ENCODE measurements at places on chromosomes 4 and X. TPM values are rescaled to one million over a fixed set of nuclear protein-coding genes. Genes with fewer than 3 reads are reported as not detected.
A peak's percentile ranks its signal among the peaks of the same experiment; 100 is the strongest.

GRCh38 chr4:121717680-121718237 lies 21.0 kb upstream of the ANXA5 start:
- DNase-seq = no peak

GRCh38 chrX:101009090-101009489 lies 39.6 kb downstream of the ARL13A start:
- no peak for DNase-seq

FAAH2 gene
- total RNA-seq = 9.1 TPM

CCNG2 gene
- total RNA-seq = 60.9 TPM

PABPC5 gene
- 1.6 TPM for total RNA-seq

PGRMC1 gene
- total RNA-seq = 112 TPM

- no peak for DNase-seq
Observed at GRCh38 chrX:148610328-148610698, 109.9 kb downstream of the AFF2 start.

- no peak for DNase-seq
Observed at GRCh38 chr4:4460759-4461158, 73.9 kb downstream of the NSG1 start.

DNA sequence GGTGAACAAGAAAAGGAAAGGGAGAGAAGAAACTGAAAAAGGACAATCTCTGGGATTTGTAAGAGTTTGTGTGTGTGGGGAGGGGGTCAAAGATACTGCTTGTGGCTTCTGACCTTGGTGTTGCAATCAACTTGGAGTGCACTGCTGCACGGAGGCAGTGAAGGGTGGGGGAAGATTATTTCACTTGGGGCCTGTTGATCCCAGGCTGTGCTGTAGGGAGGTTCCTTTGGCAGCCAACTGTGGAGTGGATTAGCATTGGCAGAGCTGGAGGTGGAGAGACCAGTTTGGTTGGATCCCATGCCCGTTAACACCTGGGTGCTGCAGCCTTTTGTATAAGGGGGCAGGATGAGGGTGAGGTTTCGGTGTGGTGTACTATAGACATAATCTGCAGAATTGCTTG lies 38.2 kb downstream of the AFF1 start:
- DNase-seq = peak; percentile 63

HS6ST2 gene
- 6.8 TPM for total RNA-seq

TLR10 gene
- 0.10 TPM for total RNA-seq

SLC2A9 gene
- total RNA-seq = 67.5 TPM

DNA sequence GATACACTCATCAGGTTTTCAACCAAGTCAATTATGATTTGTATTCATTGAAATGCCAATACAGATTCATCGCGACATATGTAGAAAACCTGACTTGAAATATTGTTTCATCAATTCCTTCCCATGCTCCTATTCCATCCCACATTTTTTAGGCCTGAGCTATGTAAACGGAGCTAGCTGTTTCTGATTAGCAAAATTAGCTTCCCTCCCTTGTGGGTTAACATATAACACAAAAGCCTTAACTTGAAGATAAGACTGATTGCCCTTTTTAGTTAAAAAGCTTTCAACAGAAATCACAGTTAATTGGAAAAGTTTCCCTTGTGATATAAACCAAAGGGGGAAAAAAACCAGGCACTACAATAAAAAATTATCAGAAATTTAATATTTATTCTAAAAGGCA lies 32.8 kb upstream of the DCLK2 start:
- no peak for DNase-seq

DNA sequence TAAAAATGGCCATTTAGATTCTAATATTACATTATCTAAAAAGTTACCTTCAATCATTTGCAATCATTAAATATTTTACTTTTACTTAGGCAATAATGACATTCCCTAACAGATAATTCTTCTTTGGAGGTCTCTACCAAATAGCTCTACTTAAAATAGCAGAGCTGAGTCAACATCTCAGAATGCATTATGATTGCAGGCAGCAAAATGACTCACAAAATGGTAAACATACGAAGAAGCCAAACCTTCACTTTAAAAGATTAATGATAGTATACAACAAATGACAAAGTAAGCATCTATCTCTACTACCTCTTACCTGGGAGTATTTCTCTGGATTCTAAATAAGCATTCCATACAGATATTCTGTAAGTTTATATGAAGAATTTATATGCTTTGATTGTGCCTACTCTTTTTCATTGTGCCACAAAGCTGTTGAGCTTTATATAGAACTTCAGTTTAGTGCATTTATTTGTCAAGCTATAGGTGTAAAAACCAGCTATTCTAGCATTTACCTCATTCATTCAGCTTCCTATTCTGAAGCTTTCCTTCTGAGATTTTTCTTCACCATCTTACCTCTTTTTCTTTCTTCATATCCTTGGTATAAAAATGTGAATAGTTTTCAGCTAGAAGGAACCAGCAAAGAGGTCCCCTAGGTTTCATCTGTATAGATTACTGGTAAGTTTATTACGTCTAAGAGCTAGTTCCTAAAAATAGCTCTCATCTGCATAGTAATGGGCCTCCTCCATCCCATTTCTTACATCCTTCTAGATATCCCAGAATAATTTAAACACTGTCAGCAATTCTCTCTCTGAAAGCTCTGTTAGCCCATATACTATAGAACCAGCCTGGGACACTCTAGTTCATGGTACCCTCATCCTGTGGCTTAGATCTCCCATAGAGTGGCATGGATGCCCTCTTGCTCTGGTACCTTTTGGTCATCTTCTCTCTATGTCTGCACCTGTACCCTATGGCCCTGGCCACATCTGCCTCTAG lies 17.2 kb upstream of the SPCS3 start:
- no peak for DNase-seq

DNA sequence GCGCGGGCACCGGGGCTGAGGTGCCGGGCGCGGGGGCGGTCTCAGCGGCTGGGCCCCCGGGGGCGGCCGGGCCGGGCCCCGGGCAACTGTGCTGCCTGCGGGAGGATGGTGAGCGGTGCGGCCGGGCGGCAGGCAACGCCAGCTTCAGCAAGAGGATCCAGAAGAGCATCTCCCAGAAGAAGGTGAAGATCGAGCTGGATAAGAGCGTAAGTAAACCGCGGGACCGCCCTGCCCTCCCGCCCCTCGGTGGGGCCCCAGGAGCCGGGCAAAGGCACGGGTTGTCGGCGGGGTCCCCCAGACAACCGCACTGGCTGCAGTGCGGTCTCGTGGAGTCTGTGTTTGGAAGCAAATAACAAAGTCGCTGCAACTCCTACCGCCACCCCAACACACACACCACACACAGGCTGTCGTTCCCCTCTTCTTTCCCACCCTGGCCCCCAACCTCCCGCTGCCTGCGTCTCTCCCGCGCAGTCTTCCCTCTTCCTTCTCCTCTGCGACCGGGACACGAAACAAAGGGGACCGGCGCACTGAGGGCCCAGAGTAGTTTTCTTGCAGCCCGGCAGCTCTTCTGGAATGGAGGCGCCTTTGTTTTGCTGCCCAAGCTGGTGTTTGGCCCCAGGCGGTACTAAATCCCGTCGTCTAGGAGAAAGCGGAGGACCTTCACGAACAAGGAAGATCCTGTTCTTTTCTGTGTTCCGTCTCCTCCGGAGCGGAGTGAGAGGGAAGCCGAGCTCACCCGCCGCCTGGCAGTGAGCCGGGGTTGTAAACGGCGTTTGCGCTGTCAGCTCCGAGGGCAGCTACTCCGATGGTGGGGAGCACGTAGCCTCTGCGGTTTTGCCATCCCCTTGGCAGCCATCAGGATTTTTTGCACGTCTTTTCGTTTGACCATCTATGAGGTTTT lies 788 bp downstream of the SAP30 start:
- DNase-seq = peak; percentile 78

- no peak for DNase-seq
Observed at GRCh38 chr4:13527981-13528820, 16.1 kb downstream of the NKX3-2 start.

SLC10A4 gene
- not detected for total RNA-seq

- no peak for DNase-seq
Observed at GRCh38 chr4:153010146-153010545, 74.0 kb downstream of the FHDC1 start.

NEUROG2 gene
- not detected for total RNA-seq

- no peak for DNase-seq
Observed at GRCh38 chr4:185723631-185724260, 88.2 kb downstream of the SORBS2 start.
